HTR-8/SVneo (cell line): ENCODE measurements at places on chromosomes 1 and 21.

DNA sequence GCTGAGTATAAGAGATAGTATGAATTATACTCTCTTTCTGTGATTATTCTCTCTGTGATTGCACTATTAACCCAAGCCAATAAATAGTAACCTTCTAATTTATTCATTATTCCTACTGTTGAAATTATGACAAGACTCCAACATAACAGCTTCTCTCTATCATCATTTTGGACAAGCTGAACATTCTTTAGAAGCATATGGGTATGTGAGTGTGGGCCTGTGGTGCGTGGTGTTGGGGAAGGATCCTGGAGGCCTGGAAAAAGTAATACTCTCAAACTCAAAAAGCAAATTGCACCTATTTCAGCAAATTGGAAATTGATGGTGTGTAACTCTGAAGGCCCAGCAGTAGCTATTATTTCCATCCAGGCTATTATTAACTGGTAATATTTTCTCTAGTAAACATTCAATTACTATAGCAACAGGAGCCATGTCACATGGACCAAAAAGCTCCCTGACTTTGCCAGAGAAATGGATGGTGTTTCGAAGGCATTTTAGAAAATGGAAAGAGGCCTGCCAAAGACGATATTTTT lies 502.8 kb downstream of the LTN1 start:
- no peak for DNase-seq

DNA sequence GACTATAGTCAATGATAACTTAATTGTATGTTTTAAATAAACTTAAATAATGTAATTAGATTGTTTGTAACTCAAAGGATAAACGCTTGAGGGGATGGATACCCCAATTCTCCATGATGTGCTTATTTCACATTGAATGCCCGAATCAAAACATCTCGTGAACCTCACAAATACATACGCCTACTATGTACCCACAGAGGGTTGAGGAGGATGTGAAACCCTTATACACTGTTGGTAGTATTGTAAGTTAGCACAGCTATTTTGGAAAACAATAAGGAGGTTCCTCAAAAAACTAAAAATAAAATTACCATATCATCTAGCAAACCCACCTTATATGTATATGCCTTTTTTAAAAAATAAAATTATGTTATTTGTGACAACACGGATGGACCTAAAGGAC lies 198.6 kb downstream of the MRPL39 start:
- DNase-seq, result no peak

DNA sequence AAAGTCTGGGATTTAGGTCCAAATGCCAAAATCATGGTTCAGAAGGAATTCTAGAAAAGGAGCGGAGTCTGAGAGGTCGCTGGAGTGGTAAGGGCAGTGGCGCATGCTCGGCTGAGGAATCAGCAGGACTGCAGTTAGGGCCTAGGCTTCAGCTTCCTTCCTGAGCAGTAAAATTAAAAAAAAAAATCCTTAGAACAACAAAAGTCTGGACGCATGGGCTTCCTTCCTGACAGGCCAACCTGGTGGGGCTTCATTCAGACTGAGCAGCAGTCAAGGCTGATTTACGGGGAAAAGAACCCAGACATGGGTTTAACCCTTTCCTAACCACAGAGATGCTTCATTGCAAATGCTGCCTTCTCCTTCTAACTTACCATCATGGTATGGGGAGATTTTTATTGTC lies 17.1 kb downstream of the RNF220 start:
- no peak for DNase-seq

DNA sequence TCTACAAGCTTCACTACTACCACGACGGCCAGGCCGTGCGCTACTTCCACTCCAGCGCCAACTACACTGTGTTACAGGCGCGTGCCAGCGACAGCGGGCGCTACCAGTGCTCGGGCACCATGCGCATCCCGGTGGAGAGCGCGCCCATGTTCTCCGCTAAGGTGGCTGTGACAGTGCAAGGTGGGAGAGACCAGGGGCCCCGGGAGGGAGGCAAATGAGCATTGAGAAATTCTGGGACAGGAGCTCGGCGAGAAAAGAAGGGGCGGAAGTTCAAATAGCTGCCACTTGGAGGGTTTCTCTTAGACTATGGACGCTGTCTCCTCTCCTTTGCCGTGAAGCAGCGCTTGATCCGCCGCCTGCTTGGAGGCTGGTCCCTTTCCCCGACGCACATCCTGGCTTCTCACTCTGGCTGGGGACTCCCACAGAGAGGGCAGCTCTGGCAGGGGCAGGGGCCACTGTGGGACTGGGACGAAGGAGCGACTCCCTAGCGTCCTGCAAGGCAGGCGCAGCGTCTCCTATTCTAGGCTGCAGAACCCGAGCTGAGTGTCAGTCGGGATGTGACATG lies 4.6 kb downstream of the FCRLB start:
- no peak for DNase-seq

DNA sequence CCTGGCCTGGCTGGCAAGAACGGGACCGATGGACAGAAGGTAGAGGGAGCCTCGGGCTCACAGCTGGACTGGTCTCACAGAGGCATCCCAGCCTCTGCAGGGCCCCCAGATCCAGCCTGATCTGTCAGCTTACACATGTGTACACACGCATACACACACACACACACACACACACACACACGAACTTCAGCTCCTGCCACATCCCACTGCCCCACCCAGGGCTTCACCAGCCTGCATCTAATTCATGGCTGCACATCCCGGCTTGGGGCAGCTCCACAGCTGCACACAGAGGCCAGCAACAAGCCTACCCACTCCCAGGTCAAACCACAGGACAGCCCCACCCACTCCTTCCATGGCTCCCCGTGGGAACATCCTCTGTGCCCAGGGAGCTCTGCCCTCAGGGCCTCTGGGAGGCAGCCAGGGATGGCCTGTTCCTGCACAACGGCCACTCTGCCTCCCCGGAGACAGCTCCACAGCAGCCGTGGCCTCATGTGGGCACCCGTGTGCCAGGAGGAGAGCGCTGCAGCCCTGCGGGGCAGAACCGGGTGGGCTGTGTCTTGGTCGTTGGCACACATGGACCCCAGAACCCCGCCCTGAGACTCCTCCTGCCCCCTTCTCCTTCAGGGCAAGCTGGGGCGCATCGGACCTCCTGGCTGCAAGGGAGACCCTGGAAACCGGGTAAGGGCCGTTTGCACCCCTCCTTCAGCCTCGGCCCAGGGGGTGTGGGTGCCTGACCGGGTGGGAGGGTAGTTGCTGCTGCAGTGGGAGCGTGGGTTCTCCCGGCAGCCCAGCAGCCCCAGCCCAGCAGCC lies 19.1 kb downstream of the COL6A2 start:
- DNase-seq, result no peak

GRCh38 chr1:152018537-152018936 lies 18.3 kb downstream of the S100A11 start:
- DNase-seq, result no peak

DNA sequence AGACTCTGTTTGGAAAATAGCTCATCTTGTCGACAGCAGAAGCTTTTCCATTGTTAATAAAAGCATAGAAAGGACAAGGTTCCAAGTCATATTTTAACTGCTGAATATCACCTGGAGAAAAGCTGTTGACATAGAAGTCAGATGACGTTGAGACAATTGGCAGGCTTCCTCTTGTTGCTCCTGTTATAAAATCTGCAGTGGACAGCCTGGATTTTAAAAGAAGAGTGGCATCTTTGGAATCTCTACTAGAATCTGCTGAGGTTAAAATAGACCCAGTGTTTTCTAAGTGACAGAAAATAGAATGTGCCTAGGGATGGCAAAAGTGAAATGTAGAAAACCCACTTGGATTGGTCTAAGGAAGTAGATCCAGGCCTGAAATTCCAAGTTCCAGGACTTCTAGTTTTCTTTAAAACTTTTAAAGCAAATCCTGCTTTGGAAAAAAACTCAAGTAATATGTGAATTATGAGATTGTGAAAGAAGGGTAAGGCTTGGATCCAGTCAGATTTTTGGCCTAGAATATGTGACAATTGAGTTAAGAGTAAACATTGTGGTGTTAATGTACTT lies 53.6 kb upstream of the NEXN start:
- DNase-seq, result peak; percentile 10

GRCh38 chr1:116877141-116877818 lies 32.4 kb upstream of the PTGFRN start:
- DNase-seq, result no peak

DNA sequence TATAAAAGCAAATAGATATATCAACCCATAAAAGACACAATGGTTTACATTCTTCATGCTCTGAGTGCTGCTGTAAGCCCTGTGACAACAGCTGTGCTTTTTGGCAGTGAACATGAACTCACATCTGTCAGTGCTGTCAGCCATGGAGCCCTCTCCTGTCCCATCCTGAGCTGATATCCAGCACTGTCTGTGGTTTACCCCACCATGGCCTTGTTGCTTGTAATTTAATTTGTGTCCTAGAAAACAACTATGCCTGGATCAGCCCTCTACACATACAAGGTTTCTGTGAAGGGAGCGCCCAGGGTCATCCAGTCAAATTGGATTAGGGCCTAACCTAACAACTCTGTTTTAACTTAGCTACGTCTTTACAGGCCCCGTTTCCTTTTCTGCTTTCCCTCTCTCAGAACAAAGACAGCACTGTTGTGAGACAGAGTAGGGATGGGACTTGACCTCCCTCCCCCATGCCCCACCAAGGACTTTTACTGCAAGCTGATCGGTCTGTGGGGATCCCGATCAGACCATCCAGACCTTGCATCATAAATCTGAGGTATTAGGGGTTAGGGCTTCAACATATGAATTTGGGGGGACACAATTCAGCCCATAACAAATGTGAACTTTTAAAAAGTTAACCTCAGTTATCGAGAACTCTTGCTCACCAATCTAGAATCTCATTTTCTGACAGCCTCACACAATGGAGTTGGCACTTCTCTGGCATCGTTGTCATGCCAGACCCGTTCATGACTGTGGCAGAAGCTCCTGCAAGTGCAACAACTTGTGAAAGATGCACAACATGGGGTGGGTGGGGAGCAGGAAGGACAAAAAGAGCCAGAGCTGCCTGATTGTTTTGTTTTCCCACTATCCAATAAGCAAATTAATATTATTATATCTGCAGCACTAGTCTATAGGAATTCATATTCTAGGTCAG lies 16.4 kb upstream of the SLC44A3 start:
- DNase-seq, result no peak

- no peak for DNase-seq
These were observed 175.4 kb downstream of the HIVEP3 start for GRCh38 chr1:41743366-41743765.

GRCh38 chr1:194194724-194195123 lies 1008.3 kb upstream of the B3GALT2 start:
- no peak for DNase-seq
